NCI-H2029 (cell line): ENCODE measurements at places on chromosomes 1 and 21.
A peak's percentile ranks its signal among the peaks of the same experiment; 100 is the strongest.

- DNase-seq = no peak
Observed at GRCh38 chr1:181718034-181718433, 234.7 kb downstream of the CACNA1E start.

- no peak for DNase-seq
Observed at GRCh38 chr1:27409669-27410068, 17.2 kb downstream of the GPR3 start.

GRCh38 chr1:33176362-33176850 is 5.4 kb downstream of the TRIM62 start:
- no peak for DNase-seq

GRCh38 chr1:219433496-219434131 is 179.3 kb downstream of the ZC3H11B start:
- DNase-seq = no peak

- DNase-seq = no peak
Observed at GRCh38 chr1:7549277-7550161, 221.6 kb upstream of the VAMP3 start.

- DNase-seq = peak; percentile 17
Observed at GRCh38 chr1:109425391-109426280, 612 bp downstream of the PSMA5 start.

DNA sequence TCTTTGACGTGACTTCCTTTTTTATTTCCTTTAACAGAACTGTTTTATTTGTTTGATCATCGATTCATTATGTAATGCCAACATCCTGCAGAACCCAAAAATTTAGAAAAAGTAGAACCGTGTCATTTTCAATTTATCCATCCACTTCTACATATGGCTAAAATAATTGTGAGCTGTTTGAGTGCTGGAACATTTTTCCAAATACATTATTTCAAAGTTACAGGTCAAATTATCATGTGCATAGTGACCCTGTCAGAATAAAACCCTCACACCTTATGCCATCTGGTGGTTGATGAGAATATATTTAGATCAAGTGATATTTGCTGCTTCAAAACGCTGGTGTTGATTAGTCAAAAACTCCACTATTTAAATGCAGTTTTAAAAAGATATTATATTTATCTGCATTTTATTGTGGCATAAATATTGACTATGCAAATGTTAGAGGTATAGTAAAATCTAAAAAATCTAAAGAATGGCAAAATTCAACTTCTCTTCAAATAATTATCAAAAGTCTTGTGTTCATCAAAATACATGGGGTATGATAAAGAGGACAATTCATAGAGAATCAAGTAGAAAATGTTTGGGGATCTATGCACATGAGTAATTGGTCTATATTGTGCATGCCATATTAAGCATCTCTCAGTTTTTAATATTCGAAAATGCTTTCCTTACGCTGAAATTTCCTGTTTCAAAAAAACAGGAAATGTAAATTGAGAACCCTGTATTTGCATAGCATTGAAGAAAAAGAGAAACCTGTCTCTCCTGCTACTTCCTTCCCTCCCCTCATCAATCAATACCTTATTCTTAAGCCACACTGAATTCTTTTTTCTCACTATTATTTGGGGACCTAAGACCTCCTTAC is 39.7 kb downstream of the UBE2U start:
- DNase-seq = peak; percentile 71

DNA sequence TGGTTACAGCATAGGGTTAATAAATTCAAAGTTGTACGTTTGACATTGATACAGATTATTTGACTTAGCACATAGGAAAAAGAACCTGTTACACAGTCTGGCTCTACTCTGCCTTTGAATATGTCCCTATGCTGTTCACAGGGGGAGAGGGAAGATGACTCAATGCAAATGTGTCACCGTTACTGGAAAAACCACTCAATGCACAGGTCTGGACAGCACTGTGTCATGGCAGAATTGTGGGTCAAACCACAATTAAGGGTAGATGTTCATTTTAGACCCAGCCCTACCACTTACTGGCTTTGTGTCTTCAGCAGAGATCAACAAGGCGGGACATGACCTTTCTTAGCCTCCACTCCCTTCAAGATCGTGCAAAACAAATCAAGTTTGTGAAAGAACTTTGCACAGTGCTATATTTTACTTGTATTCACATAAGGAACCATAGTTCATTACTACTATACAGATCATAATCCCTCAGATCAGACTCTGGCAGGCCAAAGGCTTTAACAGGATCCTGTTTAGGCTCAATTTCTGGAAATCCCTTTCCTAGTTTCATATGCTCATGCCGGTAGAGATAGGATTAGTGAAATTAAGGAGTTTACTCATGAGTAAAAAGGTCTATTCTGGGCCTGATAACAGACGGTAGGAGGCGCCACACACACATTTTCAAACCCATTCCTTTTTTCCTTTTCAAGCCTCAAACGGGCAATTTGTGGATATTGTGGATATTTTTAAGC is 22.1 kb downstream of the EIF2D start:
- no peak for DNase-seq

DNA sequence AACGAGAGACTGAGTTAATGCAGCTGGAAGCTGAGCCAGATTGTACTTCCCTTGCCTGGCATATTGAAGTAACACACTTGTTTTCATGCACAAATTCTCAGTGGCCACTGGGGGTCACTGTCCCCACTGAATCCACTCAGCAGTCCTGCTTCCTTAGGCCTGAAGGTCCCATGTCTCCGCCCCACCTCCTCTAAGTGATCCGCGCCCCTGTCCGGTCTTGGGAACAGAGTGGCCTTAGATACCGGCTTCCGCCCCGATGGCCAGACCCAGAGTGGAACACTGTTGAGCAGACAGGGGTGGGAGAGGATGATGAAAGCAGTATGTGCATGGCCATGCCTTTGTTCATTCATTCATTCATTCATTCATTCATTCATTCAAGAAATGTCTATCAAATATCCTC is 34.8 kb downstream of the CHAF1B start:
- DNase-seq = peak; percentile 60

DNA sequence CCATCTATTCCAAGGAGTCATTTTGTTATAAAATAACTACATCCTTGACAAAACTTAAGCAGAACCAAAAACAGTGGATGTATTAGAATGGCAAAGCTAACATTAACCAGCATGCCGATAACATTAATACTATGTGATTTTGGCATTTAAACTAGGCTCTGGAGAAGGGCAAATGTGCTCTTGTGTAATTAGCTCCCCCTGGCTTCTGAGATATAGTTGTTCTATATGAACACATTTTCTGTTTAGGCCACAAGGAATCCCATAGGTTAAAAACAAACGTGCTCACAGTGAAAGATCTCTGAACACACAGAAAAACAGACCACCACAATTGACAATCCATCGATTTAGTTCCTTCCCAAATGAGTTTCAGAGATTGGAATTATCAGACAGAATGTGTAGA is 57.4 kb upstream of the TARS2 start:
- DNase-seq = no peak

GRCh38 chr21:28758883-28759242 is 233.8 kb downstream of the LTN1 start:
- DNase-seq = no peak

DNA sequence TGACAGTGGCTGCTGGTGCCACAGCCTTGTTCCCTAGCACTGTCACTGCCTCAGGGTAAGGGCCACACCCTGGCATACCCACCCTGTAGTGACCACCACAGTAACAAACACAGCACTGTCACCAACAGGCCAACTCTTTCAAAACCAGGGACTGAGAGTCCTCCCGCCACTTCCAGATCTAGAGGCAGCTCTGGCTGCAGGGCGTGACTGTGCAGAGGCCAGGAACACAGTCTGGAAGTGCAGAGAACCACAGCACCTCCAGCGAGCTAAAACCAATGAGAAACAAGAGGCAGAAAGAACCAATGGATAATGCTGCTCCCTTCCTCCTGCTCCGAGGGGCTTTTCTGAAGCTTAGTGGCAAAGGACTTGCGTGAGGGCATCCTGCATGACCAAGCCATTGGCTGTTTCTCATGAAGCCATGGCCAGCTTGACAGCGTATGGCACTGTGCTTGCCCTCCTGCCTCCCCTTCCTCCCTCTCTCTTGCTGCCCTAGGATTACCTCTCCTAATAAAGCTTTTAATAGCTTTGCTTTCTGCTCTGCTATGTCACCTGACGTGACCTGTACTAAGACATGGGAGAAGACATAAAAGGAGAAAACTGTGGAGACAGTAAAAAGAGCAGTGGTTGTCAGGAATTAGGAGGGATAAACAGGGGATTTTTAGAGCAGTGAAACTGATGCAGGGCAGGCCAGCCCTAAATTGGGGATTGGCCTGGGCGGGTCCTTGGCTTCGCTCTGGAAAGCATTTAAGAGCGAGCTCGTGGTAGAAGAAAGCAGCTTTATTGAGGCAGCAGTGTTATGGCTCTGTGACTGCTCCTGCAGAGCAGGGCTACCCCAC is 7.2 kb downstream of the PARP1 start:
- no peak for DNase-seq

- no peak for DNase-seq
Observed at GRCh38 chr1:223843934-223844786, 1.6 kb downstream of the TP53BP2 start.

DNA sequence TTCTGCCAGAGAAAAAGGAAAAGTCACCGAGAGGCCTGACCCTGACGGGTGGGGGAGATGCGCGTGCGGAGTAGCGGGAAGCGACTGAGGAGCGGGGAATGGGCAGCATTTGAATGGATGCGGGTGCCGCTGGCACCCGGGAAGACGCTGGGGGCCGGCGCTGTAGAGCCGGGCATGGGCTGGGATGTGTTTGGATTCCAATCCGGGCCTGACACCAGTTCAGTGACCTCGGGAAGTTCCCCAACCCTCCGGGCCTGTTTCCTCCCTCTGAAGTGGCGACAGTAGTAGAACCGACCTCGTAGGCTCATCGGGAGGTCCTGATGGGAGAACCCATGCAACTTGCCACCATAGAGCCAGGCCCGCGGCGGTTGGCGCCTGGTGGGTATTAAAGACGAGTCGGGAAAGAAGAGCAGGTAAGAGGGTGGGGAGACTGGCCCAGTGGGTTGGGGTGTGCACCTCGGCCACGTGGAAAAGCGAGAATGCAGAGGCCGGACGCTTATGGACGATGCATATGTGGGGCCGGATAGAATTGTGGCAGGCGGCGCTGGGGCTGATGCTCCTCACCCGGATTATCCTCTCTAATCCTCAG is 642 bp upstream of the SLC16A1 start:
- DNase-seq = no peak

DNA sequence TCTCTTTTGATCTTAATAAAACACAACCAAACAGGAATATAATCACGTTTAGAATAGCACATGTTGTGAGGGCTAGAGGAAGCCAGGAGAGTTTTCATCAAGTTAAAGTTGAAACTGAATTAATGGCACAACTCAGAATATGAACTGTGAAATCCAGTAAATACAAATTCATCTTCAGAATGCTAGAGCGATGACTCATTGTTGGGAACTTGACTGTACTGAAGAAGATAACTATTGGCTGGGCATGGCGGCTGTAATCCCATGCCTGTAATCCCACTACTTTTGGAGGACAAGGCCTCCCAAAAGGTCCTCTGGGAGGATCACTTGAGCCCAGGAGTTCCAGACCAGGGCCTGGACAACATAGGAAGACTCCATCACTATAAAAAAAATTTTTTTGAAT is 8.8 kb downstream of the SYF2 start:
- DNase-seq = no peak

GRCh38 chr1:178266619-178267066 is 172.7 kb downstream of the RASAL2 start:
- DNase-seq = no peak

- DNase-seq = no peak
Observed at GRCh38 chr1:192697771-192698170, 61.8 kb downstream of the RGS13 start.

GRCh38 chr1:15090373-15090772 is 63.2 kb upstream of the TMEM51 start:
- DNase-seq = peak; percentile 83

DNA sequence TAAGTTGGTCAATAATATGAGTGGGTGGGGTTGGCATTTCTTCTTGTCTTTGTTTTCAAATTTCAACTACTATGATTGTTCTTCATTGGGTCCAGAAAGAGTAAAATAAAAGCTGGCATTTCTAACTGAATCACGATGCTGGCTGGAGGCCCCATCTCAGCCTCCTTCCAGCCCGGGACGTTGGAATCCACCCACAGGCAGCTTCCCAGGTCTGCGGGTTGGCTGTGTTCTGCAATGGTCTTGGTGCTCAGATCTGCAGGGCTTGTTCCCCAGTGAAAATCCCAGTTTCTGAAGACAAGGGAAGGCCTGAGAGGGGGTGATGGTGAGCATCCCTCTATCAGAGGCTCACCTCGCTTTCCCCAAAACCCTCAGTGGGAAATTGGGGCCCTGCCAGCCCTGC is 54.7 kb upstream of the ARHGEF16 start:
- DNase-seq = no peak

DNA sequence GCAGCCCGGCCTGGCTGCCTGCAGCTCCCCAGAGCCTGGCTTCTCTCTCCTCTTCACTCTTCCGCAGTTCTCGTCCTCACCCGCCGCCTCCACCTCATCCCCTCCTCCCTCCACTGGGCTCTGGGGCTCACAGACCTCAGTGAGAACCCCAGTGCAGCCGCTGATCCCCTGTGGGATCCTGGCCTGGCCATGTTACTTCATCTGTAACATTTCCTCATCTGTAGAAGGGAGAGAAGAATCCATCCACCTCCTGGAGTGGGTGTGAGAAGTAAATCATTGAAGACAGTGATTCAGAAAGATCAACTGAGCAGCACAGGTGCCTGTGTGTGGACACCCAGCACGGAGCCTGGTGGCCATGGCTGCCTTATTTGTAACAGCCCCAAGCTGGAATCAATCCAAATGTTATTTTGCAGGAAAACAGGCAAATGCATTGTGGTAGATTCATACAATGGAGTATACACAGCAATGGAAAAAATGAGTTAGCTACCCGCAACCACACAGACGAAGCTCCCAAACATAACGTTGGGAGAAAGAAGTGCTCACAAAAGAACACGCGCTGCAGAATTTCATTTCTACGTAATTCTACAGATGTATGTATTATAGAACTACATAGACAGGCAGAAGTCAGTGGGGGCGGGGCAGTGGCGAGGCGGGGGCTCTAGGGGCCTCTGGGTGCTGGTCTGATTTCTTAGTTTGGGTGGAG is 8.7 kb downstream of the LAPTM5 start:
- DNase-seq = no peak

DNA sequence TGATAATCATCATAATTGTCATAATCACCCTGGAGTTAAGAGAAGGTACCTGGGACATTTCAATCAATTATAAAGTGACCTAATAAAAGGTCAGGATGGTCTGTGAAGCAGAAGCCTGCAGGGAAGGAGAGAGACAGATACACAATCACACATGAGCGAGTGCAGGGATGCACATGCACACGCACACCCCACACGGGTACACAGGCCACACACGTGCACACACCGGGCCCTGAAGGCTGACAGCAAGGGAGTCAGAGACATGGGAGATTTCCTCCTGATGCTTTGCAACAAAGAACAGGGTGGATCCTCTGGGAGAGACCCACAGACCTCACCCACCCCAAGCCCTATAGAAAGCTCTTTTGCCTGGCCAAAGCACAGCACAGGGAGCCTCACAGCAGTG is 82.3 kb upstream of the ZC3H12A start:
- DNase-seq = no peak

- no peak for DNase-seq
Observed at GRCh38 chr1:98104289-98104688, 183.5 kb upstream of the DPYD start.
